Omental fat pad (tissue), 4 donors: ENCODE measurements at places on chromosomes 5 and 9. TPM values are rescaled to one million over a fixed set of nuclear protein-coding genes. Genes with fewer than 3 reads are reported as not detected.

PDGFRB gene
- total RNA-seq = 141 TPM

BRINP1 gene
- not detected for total RNA-seq

SLC34A3 gene
- total RNA-seq = not detected

- DNase-seq = no peak
Observed at GRCh38 chr9:86252870-86253269, 6.6 kb downstream of the C9orf153 start.

EEIG1 gene
- total RNA-seq = 6.0 TPM

CCDC192 gene
- not detected for total RNA-seq

DNA sequence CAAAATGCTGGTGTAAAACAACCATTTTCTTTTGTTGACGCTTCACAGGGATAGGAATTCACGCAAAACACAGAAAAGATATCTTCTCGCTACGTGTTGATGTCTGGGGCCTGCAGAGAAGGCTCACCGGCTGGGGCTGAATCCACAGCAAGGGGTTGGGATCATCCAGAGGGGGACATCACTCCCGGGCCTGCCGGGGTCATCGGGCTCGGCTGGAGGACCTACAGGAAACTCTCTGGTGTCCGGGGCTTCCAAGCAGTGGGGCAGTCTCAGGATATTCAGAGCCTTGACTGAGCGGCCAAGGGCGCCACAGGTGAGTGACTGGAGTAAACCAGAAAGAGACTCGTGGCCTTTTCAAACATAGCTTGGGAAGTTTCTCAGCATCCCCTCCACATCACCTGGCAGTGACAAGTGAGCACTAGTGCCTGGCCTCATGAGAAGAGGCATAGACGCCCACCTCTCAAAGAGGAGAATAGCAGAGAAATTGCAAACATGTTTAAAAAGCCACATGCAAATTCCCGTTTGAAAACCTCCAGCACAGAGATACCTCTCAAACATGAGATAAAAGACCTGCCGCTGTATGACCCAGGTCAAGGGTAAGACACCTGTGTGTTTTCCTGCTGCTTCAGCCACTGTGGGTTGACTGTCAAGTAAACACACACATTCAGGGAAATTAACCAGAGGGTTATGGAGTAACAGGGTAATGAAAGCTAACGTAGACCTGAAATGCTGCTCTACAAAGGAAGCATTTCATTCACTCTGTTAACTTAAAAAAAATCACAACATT, 50.8 kb upstream of the SIMC1 start:
- no peak for DNase-seq

- DNase-seq = no peak
Observed at GRCh38 chr5:135140446-135141204, 106.6 kb upstream of the PITX1 start.

SLC46A2 gene
- 1.3 TPM for total RNA-seq

DNA sequence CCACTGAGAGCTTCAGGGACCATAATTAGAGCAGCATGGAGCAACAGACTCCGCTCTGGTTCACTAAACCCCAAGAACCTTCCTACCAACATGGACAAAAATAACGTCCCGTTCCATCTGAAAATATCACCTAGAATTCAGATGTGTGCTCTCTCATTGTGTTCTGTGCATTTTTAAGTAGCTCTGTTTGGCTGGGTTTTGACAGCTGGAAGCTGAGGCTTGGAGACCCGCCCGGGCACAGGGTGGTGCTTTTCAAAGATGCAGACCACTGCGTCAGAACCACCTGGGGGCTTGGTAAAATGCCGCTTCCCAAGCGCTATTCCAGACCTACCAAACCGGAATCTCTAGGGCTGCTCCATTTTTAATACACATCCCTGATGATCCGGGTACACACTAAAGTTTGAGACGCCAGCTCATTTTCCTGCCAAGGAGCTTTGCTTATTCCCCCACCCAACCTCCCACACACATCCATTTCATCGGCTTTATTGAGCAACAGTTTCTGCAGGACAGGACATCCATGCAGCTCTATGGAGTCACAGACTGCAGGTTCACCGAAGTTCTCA, 104.8 kb downstream of the GABBR2 start:
- DNase-seq = no peak

- no peak for DNase-seq
Observed at GRCh38 chr5:152593388-152593787, 188.3 kb upstream of the NMUR2 start.

TLN1 gene
- 402 TPM for total RNA-seq

DNA sequence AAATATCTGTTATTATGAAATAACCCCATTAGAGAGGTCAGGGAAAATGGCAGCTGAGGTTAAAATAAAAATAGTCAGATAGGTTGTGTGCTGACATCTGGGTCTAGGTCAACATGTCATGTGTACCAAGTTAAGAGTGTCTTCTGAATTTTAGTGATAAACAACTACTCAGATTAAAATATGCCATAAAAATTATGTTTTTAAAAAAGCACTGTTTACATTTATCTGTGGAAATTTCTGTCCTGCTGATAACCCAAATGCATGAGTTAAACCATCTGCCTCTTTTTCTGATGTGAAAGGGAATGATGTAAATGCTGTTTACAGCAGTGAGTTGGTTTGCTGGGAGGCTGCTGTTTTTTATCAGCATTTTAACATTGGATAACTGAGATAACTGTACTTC, 361.2 kb upstream of the TARS1 start:
- no peak for DNase-seq

- no peak for DNase-seq
Observed at GRCh38 chr5:36666986-36667385, 60.6 kb downstream of the SLC1A3 start.

GRCh38 chr9:615756-616155, 225.7 kb upstream of the DMRT1 start:
- no peak for DNase-seq

PCDHA5 gene
- total RNA-seq = 0.46 TPM

DNA sequence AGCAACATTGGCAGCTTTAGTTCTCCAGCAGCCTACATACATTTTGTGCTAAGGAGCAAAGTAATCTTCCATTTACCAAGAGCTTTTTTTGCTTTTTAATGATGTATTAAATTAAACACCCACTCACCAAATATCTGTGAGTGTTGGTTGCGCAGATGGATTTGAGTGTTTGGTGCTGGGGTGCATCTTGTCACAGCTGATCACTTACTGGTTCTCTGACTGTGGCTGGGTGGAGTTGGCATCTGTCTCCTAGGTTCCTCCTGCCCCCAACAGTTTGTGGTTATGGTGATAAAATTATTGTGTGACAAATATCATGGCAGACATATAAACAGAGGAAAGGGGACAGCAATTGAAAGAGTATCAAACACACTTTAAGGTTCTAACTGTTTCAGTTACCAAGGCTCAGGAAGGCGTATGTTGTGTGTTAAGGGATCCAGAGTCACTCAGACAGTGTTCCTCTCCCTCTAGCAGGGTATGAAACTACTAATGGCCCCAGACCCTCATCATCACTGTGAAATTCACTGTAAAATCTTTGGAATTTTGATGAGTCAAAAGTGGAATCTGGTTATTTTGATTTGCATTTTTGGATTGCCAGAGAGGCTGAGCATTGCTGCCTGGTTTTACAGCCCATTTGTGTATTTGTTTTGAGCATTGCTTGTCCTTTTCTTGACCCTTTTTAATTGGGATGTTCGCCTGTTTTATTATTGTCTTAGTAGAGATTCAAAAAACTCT, 81.7 kb downstream of the PDE8B start:
- DNase-seq = no peak

- no peak for DNase-seq
Observed at GRCh38 chr9:21559402-21560280, 77.5 kb upstream of the IFNE start.

SLC36A2 gene
- not detected for total RNA-seq

MCIDAS gene
- total RNA-seq = not detected

TAS2R1 gene
- total RNA-seq = not detected

DNA sequence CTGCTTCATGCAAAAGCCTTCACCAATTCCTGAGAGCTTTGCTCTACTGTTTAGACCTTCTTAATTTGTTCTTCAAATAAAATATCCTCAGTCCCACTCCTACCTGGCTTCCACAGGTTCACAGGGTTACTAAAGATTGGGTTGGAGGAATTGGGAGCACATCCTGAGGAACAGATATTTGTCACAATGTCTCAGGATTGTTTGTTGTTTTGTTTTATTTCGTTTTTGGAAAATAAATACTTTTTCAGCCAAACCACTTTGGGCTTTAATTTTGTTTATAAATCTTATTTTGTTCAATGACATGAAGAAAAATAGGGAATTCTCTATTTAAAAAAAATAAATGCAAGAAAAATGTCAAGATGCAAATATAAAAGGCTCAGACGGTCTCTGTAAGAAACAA, 249.0 kb downstream of the MEF2C start:
- DNase-seq = no peak

DNA sequence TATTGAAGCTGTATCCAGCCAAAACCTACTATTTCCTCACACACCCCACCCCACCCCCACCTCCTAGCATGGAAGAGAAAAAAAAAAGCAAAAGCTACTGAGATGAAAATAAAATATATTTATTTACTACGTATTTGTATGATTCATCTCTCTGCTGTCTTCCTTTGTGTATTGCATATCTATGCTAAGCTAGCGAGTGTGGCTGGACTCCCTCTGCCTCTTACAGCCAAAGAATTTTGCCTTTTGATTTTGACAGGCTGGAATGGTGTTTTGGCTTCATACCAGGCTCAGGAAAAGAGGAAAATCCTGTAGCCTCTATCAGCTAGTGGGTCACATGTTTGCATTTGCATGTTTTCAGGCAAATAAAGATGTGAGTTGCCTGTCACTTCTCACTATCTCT, 2.2 kb downstream of the ABLIM3 start:
- DNase-seq = no peak

- DNase-seq = no peak
Observed at GRCh38 chr9:92650839-92651621, 18.9 kb downstream of the IPPK start.

- no peak for DNase-seq
Observed at GRCh38 chr5:139684350-139684880, 36.3 kb downstream of the CXXC5 start.

DNA sequence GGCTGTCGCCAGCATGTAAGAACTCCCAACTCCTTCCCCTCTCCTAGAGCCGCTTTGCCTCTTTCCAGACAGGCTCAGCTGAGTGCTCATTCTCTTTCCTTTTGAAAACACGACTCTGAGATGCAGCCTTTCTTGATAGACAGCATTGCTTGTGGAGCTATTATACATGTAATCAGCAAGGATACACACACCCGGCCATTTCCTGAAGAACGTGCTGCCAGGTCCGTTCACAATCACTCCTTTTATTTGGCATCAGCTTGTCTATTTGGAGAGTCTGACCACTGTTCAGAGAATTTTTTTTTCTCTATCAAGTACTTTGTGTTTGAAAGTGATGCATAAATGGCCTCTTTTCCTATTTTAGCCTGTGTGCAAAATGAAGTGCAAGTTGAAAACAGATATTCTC, 328.7 kb downstream of the MARCHF11 start:
- no peak for DNase-seq

DNA sequence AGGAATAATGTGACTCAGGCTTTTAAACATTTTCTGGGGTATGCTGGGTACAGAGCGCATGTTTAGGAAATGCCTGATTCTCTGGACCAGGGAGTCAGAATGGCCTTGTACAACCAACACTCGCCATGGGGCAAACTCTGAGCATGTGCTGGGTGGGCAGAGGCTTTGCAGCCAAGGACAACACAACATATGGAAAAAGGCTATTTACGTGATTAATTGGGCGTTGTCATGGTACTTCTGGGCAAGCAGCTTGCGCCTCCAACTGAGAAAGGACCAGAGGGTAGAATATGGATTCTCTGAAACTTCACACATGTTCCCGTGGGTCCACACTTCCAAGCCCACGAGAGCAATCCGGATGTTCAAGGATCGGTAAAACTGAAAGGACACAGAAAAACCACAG, 49.1 kb downstream of the NIPAL4 start:
- DNase-seq = no peak

CENPH gene
- 2.3 TPM for total RNA-seq

DNA sequence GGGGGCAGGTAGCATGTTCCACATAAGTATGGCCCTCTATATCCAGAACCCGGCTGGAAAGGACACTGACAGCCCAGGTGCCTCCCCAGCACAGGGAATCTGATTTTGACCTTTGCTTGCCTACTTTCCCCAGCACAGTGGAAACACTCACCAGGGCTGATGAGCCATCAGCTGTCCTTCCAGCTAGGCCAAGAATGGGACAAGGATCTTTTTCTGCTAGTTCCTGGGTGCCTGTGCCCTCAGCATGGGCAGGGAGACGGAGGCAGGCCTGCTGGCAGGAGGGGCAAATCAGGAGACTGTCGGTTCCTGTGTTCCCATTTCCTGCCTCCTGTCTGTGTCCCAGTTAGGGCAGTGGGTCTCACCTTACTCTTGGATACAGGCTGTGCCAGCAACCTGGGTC, 1.1 kb downstream of the CYFIP2 start:
- no peak for DNase-seq

- DNase-seq = no peak
Observed at GRCh38 chr5:18220631-18221030, 586.4 kb downstream of the TAF11L14 start.

DNA sequence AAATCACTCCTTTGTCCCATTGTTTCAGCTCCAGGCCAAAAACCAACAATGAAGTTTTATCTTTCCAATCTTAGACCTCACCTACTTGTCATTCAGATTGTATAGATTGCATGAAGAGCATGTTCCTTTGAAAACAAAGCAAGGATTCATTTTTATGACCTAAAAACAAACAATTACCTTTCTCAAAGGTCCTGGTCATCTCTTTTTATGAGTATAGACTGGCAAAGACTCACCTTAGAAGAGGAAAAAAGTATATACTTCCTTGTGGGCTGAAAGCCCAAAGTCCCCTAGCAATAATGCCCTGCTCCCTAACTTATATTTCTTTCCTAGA, 28.4 kb upstream of the TLE1 start:
- DNase-seq = no peak

GRCh38 chr9:121772600-121773285, 121.3 kb downstream of the DAB2IP start:
- no peak for DNase-seq

DNA sequence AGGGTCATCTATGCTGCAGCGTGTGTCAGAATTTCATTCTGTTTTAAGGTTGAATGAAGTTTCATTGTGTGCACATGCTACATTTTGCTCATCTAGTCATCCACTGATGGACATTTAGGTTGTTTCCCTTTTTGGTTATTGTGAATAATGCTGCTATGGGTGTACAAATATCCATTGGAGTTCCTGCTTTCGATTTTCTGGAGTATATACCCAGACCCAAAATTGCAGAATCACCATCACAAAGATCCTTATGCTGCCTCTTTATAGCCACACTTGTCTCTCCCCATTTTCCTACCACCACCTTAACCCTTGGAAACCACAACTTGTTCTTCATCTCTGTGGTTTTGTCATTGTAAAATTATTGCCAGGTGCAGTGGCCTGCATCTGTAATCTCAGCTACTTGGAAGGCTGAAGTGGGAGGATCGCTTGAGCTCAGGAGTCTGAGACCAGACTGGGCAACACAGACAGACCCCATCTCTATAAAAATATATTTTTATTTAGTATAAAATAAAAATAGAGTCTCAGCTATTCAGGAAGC, 166.2 kb downstream of the HSD17B3 start:
- DNase-seq = no peak

DNA sequence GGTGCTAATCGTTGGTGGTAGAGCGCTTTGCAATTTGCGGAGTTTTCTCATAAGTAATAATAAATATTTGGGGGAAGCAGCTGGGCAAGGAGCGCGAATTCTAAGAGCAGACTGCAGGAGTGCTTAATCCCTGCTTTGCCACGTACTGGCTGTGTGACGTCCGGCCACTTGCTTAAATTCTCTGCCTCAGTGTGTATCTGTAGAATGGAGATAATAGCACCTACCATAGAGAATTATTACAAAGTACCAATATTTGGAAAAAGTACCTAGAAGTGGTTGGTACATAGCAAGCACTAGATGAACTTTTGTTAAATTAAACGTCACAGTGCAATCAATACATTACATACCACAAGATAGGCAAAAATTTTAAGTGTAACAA, 598 bp upstream of the TMED7 start:
- DNase-seq = no peak

SCGB3A2 gene
- not detected for total RNA-seq
